ENCODE measurements at places on chromosomes 5 and 9. TPM values are rescaled to one million over a fixed set of nuclear protein-coding genes. Genes with fewer than 3 reads are reported as not detected.

GRCh38 chr5:170479484-170479883, 24.3 kb upstream of the KCNIP1 start:
- H3K4me1 ChIP-seq, result no peaks in the 10 kb centered on the region
- no peaks in the 10 kb centered on the region for H3K27me3 ChIP-seq
- no peak overlapping the region for H3K27ac ChIP-seq

The HACD4 gene
- 2.9 TPM for total RNA-seq

The GLRA1 gene
- total RNA-seq, result not detected

The GDA gene
- 31.4 TPM for total RNA-seq

The TNFAIP8 gene
- 41.5 TPM for total RNA-seq

DNA sequence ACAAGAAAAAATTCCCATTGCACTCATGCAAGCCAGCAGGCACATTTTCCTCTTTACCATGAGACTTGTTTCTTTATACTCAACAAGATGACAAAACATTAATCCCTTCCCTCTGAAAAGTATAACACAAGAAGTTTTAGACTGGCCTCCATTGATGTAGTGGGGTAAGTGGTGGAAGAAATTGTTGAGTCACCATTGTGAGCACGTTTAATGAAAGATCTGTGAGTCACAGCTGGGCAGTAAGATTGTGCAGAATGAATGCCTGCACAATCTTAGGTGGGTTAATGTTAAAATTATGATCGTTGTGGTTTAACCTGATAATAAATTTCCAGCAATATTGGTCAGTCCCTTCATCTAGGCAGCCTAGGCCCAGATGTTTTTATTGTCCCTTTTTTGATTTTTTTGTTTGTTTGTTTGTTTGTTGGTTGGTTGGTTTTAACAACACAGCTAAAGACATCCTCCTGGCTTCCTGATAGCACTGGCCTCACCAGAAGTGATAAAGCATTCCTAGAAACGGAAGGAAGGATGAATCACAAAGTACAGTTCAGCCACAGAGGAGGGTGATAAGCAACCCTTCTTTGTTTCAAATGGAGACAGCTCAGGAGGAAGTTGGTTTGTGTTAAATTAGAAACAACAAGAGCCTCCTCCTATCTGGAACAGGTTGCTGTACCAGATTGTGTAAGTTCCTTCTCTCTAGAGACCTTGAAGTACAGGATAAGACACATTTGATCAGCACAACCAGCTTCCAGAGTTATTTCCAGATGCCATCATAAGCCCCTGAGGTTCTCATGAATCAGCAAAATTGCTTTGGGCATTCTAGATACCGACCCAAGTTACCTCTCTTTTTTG, 40.3 kb downstream of the SLC24A2 start:
- no peak overlapping the region for H3K4me3 ChIP-seq
- H3K4me1 ChIP-seq, result no peaks in the 10 kb centered on the region
- DNase-seq, result no peak
- H3K36me3 ChIP-seq, result no peaks in the 10 kb centered on the region
- H3K27ac ChIP-seq, result no peak overlapping the region

Data from kidney (tissue), 22 donors.